ENCODE measurements at places on chromosomes 5 and 9. TPM values are rescaled to one million over a fixed set of nuclear protein-coding genes. Genes with fewer than 3 reads are reported as not detected.
A peak's percentile ranks its signal among the peaks of the same experiment; 100 is the strongest.

Gene FRMD3
- 6.1 TPM for total RNA-seq

Gene ANKRD34B
- 0.05 TPM for total RNA-seq

Gene PCDHGA7
- 5.3 TPM for total RNA-seq

Gene CCNI2
- not detected for total RNA-seq

Gene PLCXD3
- total RNA-seq: not detected

- DNase-seq: no peak
These were observed 37.5 kb downstream of the MAMDC2 start for GRCh38 chr9:70081120-70081495.

GRCh38 chr5:154858972-154859871 lies 795 bp downstream of the CNOT8 start:
- no peak for DNase-seq

GRCh38 chr5:150600616-150601490 lies 39.6 kb upstream of the SYNPO start:
- DNase-seq: no peak

GRCh38 chr5:14215901-14216300 lies 72.8 kb downstream of the TRIO start:
- no peak for DNase-seq

DNA sequence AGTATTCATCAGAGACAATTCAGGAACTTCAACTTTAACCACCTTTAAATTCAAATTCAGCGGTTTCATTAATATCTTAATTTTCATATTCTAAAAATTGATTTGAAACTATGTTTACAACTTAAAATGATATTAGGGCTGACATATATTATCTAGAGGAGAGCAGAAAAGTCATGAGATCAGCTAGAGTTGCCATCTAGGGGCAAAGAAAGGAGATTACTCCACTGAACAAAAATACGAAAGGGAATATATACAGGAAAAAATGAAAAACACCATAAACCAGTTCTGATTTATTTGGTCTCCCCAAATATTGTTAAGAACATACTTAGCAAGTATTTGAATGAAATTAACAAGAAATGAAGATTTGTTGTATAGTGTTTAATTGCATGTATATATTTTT lies 946.3 kb downstream of the DTWD2 start:
- no peak for DNase-seq

GRCh38 chr9:117434566-117434965 lies 19.7 kb upstream of the ASTN2 start:
- DNase-seq: no peak

GRCh38 chr9:15873573-15874177 lies 320.8 kb downstream of the CCDC171 start:
- peak; percentile 50 for DNase-seq

All from glomerular endothelial cell (primary cell).